ENCODE measurements at places on chromosomes 13 and 19.
A peak's percentile ranks its signal among the peaks of the same experiment; 100 is the strongest.

DNA sequence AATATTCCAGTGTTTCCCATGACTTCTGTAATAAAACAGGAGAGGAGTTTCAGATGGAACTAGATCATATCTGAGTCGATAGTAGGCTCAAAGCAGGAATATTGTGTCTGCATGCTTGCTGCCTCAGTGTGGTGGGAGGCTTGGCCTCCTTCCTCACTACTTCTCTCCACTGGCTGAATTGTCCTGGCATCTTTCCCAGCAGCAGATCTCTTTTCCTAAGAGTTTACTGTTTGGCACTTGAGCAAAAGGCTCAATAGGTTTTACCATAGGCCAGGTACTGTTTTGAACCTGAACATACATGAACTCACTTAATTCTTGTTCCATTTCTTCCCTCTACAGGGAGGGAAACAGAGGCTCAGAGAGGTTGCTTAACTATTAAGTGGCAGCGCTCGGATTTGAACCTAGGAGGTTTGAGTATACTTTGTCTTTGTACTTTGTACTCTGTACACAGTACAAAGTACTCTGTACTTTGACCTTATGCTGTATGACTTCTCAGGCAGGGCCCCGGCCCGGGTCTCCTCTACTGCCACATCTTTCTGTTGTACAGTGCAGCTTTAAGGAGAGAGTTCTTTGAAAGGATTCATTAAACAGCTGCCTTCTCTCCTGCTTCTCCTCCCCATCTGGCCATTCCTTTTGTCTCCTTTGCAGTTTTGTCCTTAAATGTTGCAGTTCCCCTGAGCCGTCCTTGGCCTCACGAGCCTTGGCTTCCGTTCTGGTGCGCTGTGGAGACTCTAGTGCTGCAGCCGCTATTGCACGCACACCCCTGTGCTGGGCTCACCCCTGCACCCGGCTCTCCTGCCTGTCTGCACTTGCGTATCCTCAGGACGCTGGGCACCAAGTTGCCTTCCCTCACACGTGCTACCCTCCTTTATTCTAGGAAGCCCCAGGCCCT, 8.1 kb downstream of the B3GLCT start:
- DNase-seq: no peak

GRCh38 chr19:44367024-44367423, 10.5 kb upstream of the ZNF112 start:
- no peak for DNase-seq

DNA sequence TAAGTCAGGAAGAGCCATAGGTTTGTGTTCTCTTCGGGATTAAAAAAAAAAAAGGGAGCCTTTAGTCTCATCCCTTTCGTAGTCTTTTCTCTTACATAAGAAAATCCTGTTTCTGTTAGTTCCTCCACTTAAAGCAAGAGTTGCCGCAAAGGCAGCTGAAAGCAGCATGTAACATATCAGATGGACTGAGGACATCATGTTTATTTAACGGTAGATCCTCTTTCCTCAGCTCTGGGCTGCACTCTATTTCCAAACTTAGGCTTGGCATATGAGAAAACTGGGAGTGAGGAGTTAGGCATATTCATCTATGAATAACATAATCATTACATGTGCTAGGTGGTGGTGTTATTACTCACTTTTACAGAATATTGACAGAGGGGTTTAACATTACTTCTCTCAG, 391.2 kb downstream of the KLF12 start:
- no peak for DNase-seq

DNA sequence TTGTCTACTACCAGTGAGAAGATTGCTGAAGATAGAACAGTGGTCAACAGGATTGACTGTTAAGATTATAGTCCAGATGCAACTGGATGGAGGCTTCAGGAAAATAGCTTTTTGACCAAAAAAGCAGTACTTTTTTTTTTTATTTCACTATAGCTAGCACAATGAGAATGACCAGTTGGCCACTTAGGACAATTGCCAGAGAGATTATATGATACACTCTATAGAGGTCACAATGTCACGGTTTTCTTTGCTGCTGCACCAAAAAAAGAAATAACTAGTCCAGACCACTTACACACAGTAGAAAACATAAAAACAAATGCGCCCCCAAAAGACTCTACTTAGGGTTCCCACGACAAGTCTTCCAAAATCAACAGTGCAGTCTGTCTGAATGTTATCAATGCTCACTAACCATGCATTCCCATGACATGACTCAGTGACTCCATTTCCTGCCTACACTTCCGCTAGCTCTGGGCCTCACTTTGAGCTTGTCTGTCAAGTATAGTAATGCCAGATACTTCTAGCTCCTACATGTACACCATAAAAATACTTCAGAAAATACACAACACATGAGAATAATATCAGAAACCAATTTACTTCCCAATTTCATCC, 209.1 kb upstream of the STARD13 start:
- peak; percentile 71 for DNase-seq

DNA sequence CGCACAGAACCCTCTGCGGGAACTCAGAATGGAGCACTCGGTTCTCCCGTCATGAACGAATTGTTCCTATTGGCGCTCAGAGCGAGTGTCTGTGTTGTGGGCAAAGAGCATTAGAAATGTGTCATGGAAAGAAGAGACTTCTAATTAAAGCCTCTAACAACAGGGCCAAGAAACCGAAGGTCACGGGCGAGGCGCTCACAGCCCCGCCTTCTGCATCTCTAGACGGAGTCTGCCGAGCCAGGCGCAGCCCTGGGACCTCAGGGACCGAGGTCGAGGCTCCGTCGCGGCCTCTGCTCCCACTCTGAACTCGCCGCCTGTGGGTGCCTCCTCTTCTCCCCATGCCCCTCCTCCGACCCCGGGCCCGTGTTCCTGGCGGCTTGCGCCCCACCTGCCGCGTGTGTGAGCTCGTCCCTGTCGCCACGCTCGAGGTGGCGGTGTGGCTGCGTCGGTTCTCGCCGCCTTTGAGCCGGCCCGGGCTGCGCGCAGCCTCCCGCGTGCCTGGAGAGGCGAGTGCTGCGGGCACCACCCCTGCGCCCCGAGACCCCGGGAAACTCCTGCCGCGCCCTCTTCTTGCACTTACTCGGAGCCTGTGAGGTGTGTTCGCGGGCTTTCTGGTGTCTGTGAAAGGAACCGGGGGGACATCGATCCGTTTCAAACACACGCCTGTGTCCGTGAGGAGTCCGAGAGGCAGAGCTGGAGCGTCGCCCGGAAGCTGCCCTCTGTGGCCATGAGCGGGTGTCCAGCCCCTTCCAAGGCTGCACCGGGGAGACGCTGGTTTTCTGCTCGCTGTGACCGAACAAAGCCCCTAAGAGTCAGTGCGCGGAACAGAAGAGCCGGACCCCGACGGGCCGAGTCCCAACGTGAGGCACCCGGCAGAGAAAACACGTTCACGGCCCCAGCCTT, 45.4 kb upstream of the SPACA7 start:
- no peak for DNase-seq

DNA sequence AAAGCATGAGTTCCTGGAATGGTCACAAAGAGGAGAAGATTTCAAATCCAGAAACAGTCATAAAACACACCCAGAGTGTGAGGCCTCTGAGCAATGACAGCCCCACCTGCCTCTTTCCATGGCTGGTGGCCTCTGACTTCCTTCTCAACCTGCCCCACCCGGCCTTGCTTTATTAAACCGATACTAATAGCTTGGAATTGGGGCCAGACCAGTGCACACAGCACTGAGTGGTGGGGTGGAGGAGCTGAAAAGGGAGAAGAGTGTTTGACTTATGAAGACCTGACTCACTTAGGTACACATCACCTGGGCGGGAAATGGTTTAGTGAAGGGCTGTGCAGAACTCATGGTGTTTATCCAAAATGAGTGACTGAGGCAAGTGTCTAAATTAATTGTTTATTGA, 20.7 kb upstream of the CEACAM6 start:
- DNase-seq: no peak

DNA sequence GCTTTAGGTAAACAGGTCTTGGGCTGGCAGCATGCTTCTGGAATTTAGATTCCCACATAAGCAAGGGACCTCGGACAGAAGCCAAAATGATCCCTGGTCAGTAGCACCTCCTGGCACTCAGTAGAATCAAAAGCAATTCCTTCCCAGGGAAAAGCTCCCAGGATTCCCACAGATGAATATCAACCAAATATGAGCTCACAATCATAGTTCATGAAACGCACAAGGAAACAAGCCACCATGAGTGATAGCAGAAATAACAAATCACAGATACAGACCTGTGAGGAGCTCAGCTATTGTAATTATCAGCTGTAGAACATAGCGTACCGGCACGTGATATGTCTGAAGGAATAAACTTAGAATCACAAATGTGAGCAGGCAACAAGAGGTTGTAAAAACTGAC, 21.8 kb upstream of the PLAUR start:
- no peak for DNase-seq

All from foreskin melanocyte (primary cell).